Thyroid gland (tissue), 4 donors: ENCODE measurements at places on chromosomes 1 and 21. TPM values are rescaled to one million over a fixed set of nuclear protein-coding genes. Genes with fewer than 3 reads are reported as not detected.

GRCh38 chr1:223886516-223886921 is 40.8 kb upstream of the TP53BP2 start:
- no peak for DNase-seq

DNA sequence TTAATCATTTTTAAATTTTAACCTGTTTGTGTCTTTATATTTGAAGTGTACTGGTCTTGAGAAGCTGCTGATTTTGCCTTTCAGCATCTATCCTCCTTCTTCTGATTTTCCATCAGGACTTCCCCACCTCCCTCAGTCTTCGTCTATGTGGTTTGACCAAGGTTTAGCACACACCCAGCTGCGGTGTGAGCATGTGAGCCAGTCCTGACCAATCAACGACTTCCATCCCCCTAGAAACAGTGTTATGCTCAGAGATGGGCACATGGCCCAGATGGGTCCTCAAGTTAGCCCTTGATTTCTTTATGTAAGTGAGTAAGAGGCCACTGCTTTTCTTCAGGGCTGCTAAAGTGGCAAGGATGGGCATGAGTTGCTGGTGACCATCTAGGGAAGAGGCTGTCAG is 190.8 kb downstream of the MATN1 start:
- DNase-seq, result no peak

DNA sequence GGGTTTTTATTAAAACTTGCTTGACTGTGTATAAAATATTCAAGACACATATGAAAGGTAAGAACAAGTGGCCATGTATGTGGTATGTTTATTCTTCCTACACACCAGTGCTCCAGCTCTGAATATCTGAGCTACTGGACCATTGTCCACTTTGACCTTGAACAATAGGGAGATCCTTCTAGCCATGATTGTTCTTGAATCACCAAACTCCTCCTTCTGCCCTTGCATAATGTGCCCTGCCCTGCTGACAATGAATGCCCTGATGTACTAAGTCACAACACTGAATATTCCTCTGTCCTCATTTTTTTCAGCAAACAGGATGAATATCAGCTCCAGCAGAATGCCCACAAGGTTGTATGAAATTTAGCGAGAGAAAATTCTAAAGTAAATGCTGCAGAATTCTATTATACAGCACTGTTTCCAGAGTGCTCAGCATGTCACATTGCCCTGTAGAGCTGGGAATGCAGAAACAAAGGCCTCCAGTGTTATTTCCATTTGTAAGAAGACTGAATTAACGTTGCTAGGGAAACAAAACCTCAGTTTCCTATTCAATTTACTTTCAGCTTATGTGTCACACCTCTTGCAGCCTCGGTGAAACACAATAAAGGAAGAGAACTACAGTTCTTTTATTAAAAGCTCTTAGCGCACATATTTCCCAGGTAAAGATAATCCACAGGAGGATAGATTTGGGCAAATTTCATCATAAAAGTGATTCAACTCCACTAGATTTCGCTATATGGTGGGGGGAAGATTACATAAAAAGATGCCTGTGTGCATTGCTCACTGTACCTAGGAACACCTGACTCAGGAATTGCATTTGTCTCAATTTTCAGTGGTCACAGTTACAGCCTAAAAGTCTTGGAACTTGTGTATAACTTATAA is 187.4 kb upstream of the ATP1B1 start:
- DNase-seq, result no peak

GRCh38 chr1:200374569-200375295 is 35.1 kb downstream of the ZNF281 start:
- DNase-seq, result no peak

DNA sequence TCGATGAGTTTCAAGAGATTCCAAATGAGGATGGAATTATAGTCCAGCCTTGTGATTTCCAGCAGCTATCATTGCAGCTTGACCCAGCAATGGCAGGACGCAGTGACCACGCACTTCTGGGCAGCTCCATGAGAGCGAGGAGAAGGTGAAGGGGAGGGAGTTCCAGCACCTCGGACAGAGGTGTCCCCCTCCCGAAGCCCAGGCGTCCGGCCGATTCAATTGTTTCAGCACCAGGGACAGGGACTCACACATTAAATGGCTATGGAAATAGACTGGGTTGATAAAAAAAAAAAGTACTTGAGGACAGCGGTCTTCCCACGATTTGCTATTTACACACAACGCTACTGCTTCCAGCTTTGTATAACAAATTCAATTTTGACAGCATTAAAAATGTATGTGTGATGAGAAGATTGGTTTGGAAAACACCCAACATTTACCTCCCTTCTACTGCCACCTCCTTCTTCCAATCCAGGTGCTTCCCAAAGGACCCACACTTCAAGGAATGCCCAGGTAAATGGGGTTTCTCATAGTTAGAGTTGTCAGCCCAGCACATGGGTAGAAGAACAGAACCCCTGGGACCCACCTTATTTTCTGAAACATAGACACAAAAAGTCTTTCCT is 71.8 kb downstream of the DISP3 start:
- DNase-seq, result peak; percentile 79

GRCh38 chr1:171257607-171258076 is 9.3 kb downstream of the FMO1 start:
- no peak for DNase-seq

DNA sequence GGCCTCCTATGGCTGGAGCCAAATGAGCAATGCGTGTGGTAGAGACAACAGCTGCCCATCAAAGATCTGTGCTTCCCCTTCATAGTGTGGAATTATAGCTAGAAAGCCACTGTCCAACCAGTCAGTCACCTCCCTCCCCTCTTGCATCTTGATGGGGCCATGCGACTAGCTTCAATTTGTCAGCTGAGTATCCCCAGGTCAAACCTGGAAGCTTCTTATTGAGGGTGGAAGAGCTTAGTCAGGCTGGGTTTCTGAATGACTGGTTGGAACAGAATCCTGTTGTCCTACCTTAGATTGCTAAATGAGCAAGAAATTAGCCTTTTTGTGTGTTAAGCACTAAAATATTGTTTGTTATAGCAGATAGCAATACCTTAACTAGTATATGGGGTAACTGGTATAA is 625.4 kb downstream of the PTPRC start:
- DNase-seq, result no peak

- no peak for DNase-seq
Measured at GRCh38 chr1:174700775-174701174, 253.0 kb downstream of the GPR52 start.

DNA sequence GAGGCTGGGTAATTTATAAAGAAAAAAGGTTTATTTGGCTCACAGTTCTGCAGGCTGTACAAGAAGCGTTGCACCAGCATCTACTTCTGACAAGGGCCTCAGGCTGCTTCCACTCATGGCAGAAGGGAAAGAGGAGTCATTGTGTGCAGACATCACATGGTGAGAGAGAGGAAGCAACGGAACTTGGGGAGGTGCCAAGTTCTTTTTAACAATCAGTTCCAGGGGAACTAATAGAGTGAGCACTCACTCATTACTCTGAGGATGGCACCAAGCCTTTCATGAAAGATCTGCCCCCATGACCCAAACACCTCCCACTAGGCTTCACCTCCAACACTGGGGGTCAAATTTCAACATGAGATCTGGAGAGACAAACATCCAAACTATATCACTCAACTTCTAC is 77.2 kb downstream of the DDAH1 start:
- DNase-seq, result no peak

- DNase-seq, result no peak
Measured at GRCh38 chr21:46178961-46179360, 5.3 kb downstream of the SPATC1L start.

GRCh38 chr1:53073868-53074311 is 11.9 kb downstream of the PODN start:
- DNase-seq, result no peak

KISS1 gene
- total RNA-seq, result not detected

TNFRSF1B gene
- 5.7 TPM for total RNA-seq

RAB25 gene
- total RNA-seq, result 79.4 TPM

SOX13 gene
- 19.6 TPM for total RNA-seq

SLC2A5 gene
- 0.73 TPM for total RNA-seq

NPHP4 gene
- 24.3 TPM for total RNA-seq

SUSD4 gene
- total RNA-seq, result 1.0 TPM

MUL1 gene
- 42.1 TPM for total RNA-seq
